ENCODE measurements at places on chromosomes 2 and 18.

DNA sequence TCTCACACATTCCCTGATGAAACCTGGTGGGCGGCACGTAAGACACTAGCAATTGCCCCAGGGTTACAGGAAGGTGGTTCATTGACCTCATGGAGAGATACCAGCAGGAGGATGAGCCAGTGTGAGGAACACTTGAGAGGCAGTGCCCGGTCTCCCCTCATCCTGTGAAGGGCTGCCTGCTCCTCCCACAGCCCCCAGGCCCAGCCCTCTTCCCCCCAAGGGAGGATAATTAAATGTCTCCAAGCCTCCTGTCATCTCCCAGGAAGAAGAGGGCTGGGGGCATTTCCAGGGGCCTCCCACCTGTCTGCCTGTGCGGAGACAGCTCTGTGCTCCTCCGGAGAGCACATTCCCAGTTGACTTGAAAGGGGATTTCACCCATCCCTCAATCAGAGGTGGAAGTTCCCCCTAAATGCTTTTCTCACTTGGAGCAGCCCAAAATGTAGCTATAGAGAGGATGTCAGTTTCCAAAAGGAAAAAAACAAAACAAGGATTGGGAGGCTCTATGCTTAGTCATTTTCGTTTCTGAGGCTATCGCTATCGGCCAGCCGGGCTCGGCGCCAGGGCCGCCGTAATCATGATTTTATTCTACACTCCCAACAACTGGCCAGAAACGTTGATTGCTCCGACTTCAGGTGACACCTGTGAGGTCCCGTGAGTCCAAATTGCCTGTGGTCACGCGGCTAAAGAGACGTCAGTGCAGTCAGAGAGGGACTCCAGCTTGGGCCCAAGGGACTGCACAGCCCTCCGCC is 7.1 kb downstream of the KCNF1 start:
- no peak overlapping the region for H3K4me3 ChIP-seq
- DNase-seq = peak; percentile 50
- H3K36me3 ChIP-seq = no peaks in the 10 kb centered on the region
- H3K27ac ChIP-seq = no peak overlapping the region
- H3K27me3 ChIP-seq = no peaks in the 10 kb centered on the region

DNA sequence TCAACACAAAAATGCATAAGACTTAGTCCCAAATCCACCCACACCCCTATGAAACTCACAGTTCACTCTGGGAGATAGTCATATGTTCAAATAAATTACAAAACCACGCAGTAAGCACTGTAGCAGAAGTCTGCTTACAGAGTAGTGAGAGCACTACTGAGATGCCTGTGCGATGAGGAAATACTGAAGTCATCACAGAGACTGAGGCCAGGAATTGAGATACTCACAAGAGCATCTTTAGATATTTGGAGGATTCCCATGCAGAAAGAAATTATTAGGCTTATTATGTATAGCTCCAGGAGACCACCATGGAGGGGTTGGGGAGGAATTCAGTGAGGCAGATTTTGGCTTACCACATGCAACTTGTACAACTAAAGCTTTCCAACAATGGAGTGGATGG is 82.3 kb downstream of the ANTXR1 start:
- H3K36me3 ChIP-seq = no peaks in the 10 kb centered on the region
- no peak overlapping the region for H3K4me3 ChIP-seq
- peaks cover 12% of the 10 kb centered on the region for H3K4me1 ChIP-seq
- no peaks in the 10 kb centered on the region for H3K27me3 ChIP-seq

DNA sequence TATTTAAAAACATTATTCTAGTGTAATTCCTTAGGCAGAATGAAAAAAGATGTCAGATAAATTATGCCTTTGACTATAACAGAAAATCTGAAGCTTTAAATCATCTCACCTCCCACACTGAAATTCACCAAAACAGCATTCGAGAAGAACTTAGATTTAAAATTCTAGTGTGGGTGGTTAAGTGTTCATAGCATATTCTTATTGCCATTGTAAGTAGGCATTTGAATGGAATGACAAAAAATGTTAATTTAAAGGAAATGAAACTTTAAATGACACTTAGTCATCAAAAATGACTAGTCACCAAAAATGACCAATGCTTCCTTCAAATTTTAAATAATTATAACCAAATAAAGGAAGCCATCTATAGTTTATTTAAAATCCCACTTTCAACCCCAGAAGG is 7.0 kb upstream of the ZNF407 start:
- H3K4me3 ChIP-seq = no peak overlapping the region
- no peaks in the 10 kb centered on the region for H3K36me3 ChIP-seq
- no peaks in the 10 kb centered on the region for H3K4me1 ChIP-seq
- no peak overlapping the region for H3K27ac ChIP-seq

DNA sequence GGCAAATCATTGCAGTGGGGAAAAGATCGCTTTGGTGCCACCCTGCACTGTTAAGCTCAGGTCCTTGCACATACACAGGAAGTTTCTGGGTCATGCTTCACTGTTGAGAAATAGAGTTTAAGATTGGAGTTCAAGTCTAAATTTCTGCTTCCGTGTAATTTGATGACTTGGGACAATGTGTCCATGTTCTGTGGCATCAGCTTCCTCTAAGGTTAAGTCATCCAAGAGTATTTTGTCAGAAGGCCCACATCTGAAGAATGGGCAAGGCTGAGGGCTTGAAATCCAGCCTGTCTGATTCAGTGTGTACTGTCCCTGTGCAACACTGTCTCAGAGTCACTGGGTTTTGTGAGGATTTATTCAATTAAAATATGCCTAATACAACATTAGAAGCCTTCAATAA is 880.7 kb downstream of the SUCLG1 start:
- H3K27ac ChIP-seq = no peak overlapping the region
- H3K27me3 ChIP-seq = no peaks in the 10 kb centered on the region
- H3K4me1 ChIP-seq = no peaks in the 10 kb centered on the region
- no peak for DNase-seq
- H3K4me3 ChIP-seq = no peak overlapping the region
- H3K36me3 ChIP-seq = no peaks in the 10 kb centered on the region

- H3K4me1 ChIP-seq = no peaks in the 10 kb centered on the region
- peak overlapping the region; percentile 5 for H3K4me3 ChIP-seq
- DNase-seq = no peak
These were observed 20.8 kb upstream of the PUM2 start for GRCh38 chr2:20371323-20372025.

DNA sequence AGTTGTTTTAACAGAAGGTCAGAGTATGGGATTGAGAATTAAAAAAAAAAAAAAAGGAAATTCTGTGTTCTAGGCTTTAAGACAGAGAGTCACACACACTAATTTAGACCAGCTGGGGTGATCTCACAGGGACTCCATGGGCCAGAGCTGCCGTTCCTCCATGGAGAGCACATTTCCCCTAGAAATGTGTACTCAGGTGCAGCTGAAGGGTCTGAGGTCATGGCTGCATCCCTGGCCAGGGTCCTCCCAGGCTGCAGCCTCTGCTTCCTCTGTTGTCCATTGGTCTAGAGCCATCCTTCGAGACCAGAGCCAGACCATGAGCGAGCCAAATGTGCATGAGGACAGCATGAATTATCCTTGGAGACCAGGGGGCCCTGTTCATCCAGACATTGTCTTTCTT is 190.1 kb upstream of the TNP1 start:
- no peaks in the 10 kb centered on the region for H3K27me3 ChIP-seq
- H3K36me3 ChIP-seq = no peaks in the 10 kb centered on the region
- H3K4me1 ChIP-seq = peaks cover 2% of the 10 kb centered on the region
- H3K4me3 ChIP-seq = no peak overlapping the region
- no peak for DNase-seq

DNA sequence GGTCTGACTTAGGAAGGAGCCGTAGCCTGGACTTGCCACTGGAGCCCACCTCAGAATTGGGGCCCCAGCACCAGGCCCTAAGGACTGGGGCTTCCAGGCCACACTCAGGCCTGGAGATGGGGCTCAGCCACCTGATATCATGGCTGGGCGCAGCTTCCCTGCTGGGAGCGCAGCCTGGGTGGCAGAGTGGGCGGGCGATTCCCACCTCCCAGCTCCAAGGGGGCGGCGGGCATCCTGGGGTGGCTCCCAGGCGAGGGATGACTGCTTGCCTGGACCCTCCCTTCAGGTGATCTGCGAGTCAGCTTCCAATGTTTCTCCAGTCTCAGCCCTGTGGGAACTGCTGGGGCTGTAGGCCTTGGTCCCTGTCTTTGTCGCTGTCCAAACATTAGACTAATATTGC is 20.1 kb downstream of the GPR35 start:
- no peak overlapping the region for H3K4me3 ChIP-seq
- H3K4me1 ChIP-seq = no peaks in the 10 kb centered on the region
- H3K27ac ChIP-seq = no peak overlapping the region
- H3K36me3 ChIP-seq = no peaks in the 10 kb centered on the region
- no peak for DNase-seq
- peaks cover 4% of the 10 kb centered on the region for H3K27me3 ChIP-seq

- no peaks in the 10 kb centered on the region for H3K27me3 ChIP-seq
- H3K27ac ChIP-seq = no peak overlapping the region
- DNase-seq = no peak
- H3K36me3 ChIP-seq = peaks cover 3% of the 10 kb centered on the region
- no peaks in the 10 kb centered on the region for H3K4me1 ChIP-seq
These were observed 32.5 kb downstream of the HS6ST1 start for GRCh38 chr2:128286011-128286721.

DNA sequence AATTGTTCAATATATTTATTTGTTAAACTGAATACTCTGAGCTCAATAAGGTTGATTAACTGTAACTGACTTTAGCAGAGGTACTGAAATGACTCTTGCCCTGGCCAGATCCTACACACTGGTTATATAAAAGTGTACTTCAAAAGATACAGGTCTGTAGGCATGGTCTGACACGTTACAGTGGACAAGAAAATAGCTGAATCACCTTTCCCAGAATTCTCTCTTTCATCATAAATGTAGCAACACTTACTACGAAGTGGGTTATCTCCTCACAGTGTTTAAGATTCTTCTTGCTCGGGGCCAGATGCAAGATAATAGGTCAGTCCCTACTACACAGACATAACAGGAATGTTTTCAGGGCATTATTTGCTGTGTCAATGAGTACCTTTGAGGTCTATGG is 107.0 kb upstream of the ZC3H15 start:
- H3K27ac ChIP-seq = no peak overlapping the region
- H3K4me1 ChIP-seq = no peaks in the 10 kb centered on the region
- DNase-seq = no peak
- H3K4me3 ChIP-seq = no peak overlapping the region
- no peaks in the 10 kb centered on the region for H3K27me3 ChIP-seq

DNA sequence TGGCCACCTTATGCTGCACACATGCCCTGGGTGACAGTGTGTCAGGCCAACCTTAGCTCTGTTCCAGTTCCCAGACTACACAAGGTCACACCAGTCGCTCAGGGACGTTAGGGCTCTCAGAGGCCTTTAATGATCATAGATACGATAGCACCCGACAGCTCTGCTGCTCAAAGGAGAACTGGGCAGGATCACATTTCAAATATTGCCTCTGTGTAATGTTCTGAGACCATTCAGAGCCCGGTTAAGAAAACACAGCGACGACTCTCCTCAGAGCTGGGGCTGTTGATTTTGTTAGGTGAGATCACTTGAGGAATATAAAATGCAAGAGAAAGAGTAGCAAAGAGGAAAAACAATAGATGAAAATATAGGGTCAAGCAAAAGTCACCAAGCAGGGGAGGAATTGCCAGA is 166.6 kb upstream of the TANK start:
- H3K4me1 ChIP-seq = peaks cover 3% of the 10 kb centered on the region
- no peak overlapping the region for H3K27ac ChIP-seq
- no peaks in the 10 kb centered on the region for H3K27me3 ChIP-seq
- no peak overlapping the region for H3K4me3 ChIP-seq

- no peak overlapping the region for H3K27ac ChIP-seq
- no peaks in the 10 kb centered on the region for H3K4me1 ChIP-seq
These were observed 628.7 kb upstream of the PIK3C3 start for GRCh38 chr18:41326311-41326710.

DNA sequence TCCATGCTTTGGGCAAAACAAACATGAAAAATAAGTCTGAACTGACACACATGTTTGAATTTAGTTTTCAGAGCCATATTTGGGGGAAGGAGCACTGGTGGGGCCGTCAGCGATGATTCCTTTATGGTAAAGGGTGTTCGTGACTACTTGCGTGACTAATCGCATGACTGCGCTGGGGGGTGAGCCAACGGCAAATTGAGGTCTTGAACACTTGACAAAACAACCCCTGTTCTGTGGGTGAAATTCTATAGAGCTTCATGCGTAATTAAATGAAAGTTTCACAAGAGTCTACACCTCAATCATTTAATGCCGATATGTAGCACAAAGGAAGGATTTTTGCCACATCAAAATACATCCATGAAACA is 127.5 kb upstream of the CYP1B1 start:
- H3K4me1 ChIP-seq = no peaks in the 10 kb centered on the region
- no peaks in the 10 kb centered on the region for H3K36me3 ChIP-seq
- no peaks in the 10 kb centered on the region for H3K27me3 ChIP-seq

DNA sequence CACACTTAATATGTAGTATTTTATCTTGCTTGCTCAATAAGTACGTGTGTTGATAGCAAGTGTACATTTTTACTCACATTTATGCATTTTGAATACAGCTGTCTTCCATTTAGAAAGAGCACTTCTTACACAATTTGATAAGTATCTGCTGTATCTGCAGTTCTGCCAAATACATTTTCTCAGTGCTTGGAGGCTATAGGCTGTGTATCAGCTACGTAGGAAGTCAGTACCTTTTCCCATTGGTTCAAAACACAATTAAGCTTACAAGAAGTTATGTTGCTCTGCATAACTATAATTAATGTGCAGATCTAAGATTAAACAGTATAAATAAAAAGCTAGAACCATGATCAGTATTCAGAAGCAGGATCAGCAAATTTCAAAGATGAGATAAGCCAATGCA is 503.6 kb upstream of the SMIM21 start:
- no peak overlapping the region for H3K4me3 ChIP-seq
- H3K36me3 ChIP-seq = no peaks in the 10 kb centered on the region
- H3K4me1 ChIP-seq = no peaks in the 10 kb centered on the region

Measured in fibroblast of lung (primary cell).